ENCODE measurements at places on chromosomes 2 and 18.

DNA sequence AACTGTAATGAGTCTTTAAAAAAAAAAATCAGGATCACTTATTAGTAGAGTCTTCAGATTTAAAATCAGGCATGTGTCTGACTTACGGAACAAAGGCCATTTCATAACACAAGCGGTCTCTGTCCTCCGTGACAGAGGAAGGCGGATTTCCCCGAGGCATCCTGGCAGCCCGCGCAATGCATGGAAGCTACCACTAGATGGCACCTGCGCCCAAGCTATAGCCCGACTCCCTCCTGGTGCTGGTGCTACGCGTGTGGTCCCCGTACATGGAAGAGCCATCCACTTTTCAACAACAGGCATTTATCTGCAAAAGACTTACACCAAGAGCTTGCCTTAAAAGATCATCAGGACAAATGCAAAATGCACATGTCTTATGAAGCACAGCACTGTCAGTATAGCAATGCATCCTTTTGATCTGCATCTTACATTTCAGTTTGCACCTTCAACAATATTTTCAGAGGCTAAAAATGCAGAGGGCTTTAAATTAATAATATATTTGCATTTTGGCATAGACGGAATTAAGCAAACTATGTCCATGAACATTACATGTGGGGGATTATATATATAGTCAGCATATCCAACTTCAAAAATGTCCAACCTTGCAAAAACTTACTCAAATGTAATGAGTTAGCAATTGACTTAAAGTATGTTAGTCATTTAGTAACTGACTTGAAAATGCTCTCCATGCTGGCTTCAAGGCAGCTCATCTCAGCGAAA lies 96.0 kb downstream of the ZNF516 start:
- peak; percentile 61 for DNase-seq

DNA sequence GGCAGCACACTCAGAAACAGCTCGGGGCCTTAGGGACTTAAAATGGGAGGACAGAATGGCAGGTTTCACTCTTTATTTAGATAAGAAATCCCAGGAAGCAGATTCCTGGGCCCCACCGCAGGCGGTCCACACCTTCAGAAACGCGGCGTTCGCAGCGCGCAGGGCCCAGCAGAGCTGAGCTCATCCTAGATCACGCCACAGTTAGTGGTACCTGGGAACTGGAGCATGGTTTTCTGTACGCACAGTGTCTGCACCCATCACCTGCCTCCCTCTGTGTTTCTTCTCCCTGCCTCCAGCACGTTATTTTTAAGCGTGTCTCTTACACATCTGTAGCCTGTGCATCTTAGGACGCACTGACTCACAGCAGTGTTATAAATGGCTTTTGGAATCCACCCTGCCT lies 242.1 kb downstream of the ALPK2 start:
- DNase-seq: no peak

DNA sequence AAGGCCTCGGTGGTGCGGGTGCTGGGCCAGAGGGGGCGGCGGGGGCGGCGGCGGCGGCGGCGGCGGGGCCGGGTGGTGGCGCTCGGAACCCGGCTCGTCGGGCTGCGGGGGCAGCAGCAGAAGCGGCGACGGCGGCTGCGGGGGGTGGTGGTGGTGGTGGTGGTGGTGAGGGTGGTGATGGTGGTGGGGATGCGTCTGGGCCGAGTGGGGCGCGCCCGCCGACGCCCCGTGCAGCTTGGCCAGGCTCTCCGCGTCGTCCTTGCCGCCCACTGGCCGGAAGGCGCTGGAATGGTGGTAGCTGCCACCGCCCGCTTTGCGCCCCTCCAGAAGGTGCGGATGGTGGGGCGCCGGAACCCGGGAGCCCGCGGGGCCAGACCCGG lies 4.4 kb downstream of the SKOR2 start:
- DNase-seq: no peak

- DNase-seq: no peak
Measured at GRCh38 chr2:233404222-233404621, 49.9 kb downstream of the DGKD start.

- DNase-seq: no peak
Measured at GRCh38 chr18:79864006-79864725, 66.4 kb downstream of the KCNG2 start.
